ENCODE measurements at places on chromosomes 16 and 17.

DNA sequence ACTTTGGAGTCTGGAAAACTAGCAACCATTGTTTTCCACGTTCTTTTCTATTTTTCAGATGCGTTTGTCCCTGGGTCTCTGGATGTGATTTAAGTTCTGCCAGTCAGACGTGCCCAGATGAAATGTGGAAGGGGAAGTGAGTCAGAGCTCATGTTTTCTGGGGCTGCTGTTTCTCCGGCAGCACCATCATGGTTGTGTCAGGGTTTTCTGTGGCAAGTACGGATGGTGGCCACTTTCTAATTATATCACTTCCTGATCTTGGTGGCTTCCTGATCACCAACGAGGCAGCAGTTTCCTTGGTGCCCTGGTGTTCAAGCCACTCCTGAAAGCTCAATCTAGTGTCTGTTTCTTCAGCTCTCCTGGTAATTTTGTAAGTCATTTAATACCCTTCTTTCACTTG, 31.4 kb upstream of the PMFBP1 start:
- peak; percentile 5 for DNase-seq

- no peak for DNase-seq
Measured at GRCh38 chr17:80864751-80865150, 126.9 kb upstream of the CHMP6 start.

DNA sequence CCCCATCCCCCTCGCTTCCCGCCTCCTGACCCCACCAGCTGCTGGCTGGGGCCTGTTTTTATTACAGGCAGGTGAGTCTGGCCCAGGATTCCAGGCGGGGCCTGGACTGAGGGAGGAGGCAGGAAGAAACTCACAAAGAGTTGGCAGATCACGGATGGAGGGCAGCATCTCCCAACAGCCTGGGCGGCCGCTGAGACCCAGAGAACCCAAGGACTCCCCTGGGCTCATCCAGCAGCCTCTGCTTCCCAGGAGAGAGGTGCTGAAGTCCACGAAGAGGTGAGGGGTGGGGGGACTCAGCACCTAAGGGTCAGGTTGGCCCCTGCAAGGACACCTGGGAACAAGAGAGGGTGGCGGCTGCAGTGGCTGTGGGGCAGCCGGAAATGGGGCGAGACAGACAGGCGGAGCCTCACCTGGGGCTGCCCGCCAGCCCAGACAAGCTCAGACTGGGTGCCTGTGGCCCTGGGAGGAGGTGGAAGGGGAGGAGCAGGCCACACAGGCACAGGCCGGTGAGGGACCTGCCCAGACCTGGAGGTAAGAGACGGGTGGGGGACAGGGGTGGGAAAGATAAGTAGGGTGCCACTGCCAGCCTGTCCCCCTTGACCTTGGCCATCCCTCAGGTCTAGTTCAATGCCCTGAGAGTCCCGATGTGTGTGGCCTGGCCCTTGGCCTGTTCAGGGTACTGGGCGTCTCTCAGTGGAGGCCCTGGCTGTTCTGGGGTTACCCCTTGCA, 8.7 kb upstream of the ADGRG1 start:
- no peak for DNase-seq

DNA sequence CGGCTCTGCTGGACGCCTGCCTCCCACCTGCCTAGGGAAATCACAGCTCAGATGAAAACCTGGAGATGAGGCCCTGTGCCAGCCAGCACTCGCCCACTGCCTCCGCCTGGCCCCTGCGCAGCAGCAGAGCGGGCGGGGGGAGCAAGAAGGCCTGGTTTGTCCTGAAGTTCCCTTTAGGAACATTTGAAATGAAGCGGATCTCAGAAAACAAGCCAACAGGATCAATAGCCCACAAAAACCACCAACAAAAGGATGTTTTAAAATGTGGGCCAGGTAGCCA, 48.0 kb downstream of the RBFOX3 start:
- DNase-seq: no peak

- DNase-seq: no peak
Measured at GRCh38 chr17:13321951-13322701, 279.6 kb downstream of the HS3ST3A1 start.

DNA sequence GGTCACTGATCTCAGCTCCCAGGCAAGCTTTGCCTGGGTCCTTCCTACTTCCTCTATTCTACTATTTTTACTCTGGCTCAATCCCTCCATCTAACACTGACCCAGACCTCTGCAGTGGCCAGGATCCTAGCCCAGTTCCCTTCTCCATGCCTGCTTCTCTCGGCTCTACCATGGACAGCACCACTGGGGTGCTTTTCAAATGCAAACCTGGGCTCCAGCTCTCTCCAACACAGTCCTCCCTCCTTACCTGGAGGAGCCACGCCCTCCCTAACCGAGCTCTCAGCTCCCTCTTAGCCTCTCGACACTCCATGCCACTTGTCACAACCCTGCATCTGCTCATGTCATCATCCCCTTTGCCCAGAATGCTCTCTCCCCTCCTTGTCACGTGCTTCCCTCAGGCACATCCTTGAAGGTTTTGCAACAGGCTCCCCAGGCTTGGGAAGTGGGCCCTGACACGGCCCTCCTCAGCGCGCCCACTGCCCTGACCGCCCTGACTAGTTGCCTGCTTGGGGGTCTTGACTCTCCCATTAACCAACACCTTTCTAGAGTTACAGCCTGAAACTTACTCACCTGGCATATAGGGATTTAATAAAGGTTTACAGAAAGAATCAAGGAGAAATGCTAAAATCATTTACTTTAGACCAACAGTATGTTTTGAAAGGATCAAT, 41.6 kb downstream of the MARF1 start:
- no peak for DNase-seq

DNA sequence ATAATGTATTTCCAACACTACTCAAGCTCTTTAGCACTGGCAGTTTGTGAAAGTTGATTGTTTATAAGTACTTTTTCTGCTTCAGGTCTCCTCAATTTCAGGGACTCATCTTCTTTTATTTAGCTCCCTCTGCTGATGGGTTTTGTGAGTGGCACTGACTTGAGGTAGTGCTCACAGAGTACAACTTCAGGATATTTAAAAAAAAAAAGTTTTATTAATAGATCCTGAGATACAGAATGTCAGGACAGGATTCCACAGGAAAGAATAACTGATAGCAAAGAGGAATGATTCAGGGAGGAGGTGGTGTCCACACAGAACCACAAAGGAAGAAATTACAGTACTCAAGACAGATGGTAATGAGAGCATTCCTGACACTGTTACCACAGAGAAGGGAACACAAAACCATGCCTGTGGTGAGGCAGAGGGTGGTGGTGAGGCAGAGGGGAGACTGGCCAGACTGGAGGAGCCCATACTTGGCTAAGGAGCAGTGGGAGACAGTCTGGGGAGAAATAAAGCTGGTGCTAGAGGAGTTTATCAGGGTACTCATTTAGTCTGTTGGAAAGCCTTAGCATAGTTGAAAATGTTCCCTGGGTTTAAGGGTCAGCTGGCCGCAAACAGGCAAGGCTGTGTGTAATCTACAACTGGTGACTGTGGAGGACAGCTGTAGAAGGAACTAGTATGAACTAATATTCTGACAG, 63.7 kb downstream of the SPAG9 start:
- peak; percentile 94 for DNase-seq

GRCh38 chr17:16378636-16379282, 2.1 kb upstream of the UBB start:
- no peak for DNase-seq

DNA sequence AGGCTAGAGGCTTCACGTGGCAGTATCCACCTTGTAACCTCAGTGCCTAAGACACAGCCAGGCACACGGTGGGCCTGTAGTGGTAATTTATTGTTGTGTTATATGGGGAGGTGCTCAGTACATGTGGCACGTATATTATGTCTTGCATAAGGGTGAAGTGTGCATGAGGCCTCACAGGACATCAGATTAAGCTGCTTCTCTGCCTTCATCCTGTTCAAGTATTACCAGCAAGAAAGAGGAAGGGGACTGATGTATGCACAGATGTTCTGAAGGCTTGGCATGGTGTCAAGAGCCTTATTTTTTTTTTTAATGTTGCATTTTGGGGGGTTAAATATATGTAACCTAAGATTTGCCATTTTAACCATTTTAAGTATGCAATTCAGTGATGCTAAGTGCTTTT, 71.6 kb downstream of the ABCC1 start:
- DNase-seq: no peak

DNA sequence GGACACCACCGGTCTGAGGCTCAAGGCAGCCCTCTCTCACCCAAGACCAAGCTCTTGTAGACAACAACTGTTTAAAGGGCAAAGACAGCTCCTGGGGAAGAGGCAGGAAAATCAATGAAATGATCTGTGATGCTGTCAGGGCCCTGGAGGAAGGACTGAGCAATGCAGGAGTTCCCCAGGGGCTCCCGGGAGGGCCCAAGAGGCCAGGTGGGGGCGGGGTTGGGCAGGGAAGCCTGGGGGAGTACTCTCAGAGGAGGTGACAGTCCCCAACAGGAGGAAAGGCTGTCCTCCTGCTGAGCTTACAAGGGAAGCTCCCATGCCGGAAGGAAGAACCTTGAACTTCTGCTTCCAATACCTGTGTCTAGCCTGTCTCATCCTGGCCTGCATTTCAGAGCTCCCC, 8.3 kb upstream of the NOS2 start:
- DNase-seq: no peak

DNA sequence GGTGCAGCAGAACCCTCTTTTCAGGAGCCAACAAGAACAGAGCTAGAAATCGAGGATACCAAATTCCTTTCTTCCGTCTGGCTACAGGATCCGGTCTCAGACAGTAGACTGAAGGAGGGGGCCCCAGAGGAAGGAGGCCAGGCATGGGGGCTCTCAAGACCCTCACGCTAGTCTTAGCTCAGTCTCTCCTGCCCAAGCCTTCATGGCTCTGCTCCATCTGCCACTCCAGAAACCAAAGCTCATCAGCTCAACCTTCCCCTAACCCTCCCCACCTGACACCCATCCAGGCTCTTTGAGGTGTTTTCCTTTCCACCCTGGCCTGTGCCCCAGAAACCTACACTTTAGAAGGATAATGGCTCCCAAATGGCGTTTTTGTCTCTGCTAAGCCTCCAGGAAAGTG, 6.2 kb upstream of the TMEM92 start:
- DNase-seq: no peak

DNA sequence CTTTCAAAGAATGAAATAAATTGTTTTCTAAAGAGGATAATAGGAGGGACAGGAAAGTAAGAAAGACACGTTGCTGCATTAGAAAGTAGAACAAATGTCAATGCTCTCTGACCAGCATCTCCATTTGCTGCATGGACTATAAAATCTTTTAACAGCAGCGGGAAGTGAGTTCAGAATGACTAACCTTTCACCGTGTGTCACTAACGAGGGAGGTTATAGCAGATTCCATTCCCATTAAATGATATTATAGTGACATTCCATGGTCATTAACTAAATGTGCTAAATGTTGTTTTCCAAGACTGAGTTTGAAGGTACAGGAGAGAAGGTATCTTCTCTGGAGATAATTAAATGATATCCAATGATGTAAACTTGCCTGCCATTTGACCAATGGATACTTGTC, 127.1 kb upstream of the HS3ST3A1 start:
- no peak for DNase-seq

DNA sequence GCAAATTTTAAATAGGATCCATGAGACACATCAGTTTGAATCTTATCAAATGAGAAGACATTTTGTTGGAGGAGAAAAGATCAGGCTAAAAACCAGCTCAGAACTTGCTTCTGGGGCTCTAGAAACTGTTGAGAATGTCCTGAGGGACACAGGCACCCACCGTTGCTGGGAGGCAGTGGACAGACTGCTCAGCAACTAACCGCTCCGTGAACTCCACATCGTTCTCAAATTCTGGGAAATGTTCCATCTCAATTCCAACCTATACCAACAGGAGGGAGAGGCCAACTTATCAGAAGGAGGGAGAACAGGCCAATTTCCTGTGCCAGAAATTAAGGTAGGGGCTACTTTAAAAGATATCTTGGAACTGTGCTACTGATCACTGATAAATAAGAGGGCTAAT, 8.3 kb downstream of the TAT start:
- DNase-seq: no peak

DNA sequence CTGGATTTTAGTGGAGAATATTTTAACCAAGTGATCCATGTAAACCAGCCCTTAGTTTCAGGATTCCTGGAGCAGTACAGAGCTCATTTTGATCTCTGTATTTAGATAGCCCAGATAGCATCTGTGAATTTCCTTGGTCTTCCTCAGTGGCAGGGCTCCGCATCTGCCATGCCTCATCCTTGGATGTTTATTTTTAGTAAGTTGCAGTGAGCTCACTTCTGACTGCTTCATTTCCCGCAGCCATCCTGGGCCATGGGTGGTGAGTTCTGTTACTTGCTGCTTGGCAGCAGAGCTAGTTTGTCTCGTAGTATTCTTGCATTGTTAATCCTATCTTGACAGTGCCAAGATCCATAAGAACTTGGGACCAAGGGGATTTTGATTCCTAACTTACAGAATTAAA, 33.7 kb downstream of the IST1 start:
- DNase-seq: peak; percentile 39

DNA sequence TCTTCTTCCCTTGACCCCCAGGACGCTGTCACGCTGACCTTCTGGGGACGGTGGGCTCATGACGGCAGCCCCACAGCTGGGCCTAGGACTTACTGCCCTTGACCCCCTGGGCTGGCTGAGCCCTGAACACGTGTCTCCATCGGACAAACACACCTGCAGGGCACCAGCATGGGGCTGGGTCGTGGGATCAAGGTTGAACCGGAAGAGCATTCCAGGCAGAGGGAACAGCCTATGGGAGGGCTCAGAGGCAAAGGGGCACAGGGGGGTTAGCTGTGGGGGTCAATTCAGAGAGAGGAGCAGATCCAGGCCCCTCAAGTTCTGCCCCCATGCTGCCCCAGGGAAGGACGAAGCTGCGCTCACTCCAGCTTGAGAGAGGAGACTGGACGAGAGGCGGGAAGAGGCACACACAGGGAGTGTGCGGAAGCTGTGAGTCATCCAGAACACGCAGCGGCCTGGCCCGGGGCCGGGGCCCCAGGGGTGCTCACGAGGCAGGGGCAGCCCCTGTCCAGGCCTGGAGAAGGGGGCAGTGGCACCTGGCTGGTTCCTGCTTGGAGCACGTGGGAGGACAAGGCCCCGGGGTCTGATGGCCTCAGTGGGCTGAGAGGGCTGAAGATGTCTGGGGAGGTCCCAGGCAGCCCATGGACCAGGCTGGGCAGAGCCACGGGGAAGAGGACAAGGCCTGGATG, 9.9 kb downstream of the SSTR5 start:
- no peak for DNase-seq

- DNase-seq: no peak
Measured at GRCh38 chr16:82991410-82991809, 364.6 kb downstream of the CDH13 start.

GRCh38 chr16:11283820-11284248, 2.7 kb upstream of the PRM1 start:
- DNase-seq: no peak

DNA sequence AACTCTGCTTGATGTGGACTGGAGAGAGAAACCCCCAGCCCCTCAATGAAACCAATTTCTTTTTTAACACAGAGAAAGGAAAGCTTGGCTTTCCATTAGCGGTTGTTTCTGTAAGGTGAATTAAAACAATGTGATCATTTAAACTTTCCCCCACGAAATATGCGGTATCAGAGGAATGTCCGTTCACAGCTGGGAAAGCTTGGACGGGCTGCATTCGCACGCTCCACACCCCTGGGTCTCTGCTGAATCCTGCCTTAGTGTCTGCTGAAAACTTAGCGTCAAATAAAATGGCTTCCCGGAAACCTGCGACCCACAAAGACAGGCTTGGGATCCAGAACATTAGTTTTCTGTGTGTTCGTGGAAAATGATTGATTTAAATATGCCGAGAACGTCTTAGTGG, 71.7 kb downstream of the C16orf95 start:
- DNase-seq: no peak

GRCh38 chr17:82788206-82789001, 36.5 kb downstream of the TBCD start:
- DNase-seq: no peak
